ENCODE measurements at places on chromosomes 12 and 14. TPM values are rescaled to one million over a fixed set of nuclear protein-coding genes. Genes with fewer than 3 reads are reported as not detected.

- no peak for DNase-seq
Measured at GRCh38 chr12:49619286-49619685, 4.1 kb upstream of the PRPF40B start.

- no peak for DNase-seq
Measured at GRCh38 chr14:92960706-92961566, 38.0 kb downstream of the CHGA start.

- DNase-seq, result no peak
Measured at GRCh38 chr14:102472791-102473150, 36.8 kb downstream of the ANKRD9 start.

The MSI1 gene
- total RNA-seq, result 0.17 TPM

The IAPP gene
- not detected for total RNA-seq

Data from esophagus muscularis mucosa (tissue), 4 donors.